NCI-H526 (cell line): ENCODE measurements at places on chromosomes 6 and 20.

- no peak for DNase-seq
Measured at GRCh38 chr20:38108986-38109541, 56.0 kb downstream of the TGM2 start.

DNA sequence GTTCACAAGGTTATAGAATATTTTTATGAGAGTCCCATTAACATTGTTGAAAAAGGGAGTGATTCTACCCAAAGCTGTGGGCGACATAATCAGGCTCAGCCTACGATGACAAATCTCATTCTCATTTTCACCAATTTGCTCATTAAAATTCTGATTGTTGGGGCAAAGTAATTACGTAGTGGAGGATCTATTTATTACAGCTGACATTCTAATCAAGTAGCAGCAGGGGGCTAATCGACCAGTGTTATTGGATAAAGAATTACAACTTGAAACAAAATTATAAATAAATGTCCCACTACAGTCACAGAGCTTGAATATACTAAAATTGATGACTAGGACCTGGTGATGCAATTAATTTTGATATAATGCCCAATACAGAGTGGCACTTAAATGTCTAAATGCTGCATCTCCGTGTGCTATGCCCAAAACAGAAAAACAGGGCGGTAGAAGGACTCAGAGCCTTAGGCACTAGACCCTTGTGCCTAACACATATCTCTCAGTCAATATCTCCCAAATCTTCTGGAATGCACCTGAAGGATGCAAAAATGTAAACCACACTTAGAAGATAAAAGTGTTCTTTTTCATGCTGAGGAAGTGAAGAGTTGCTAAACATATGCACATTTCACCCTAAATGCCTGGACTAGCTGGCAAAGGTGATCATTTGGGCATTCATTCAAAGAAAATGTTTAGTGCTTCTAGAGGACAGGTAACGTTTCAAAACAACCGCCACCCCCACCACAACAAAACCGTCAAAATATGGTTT lies 88.3 kb downstream of the CD24 start:
- DNase-seq: no peak

- DNase-seq: peak; percentile 23
Measured at GRCh38 chr6:106339334-106340029, 13.9 kb upstream of the ATG5 start.

- no peak for DNase-seq
Measured at GRCh38 chr6:65692109-65692508, 14.9 kb downstream of the EYS start.

DNA sequence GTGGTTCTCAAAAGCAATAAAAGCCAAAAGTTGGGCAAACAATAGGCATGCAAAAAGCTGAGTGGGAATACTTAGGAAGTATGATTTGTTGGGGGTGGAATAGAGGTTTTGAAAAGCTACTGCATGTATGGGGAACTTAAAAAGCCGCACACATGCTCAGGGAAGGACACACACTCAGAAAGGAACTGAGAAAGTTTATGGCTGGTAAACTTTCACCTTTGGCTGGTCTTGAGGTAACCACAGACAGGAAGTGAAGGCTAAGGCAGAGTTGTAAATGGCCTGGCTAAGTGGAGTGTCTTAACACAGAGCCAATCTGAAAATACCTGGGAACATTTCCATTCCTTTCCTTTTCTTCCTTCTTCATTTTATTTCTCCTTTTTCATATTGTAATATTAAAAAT lies 134.5 kb upstream of the EXOC2 start:
- DNase-seq: no peak

DNA sequence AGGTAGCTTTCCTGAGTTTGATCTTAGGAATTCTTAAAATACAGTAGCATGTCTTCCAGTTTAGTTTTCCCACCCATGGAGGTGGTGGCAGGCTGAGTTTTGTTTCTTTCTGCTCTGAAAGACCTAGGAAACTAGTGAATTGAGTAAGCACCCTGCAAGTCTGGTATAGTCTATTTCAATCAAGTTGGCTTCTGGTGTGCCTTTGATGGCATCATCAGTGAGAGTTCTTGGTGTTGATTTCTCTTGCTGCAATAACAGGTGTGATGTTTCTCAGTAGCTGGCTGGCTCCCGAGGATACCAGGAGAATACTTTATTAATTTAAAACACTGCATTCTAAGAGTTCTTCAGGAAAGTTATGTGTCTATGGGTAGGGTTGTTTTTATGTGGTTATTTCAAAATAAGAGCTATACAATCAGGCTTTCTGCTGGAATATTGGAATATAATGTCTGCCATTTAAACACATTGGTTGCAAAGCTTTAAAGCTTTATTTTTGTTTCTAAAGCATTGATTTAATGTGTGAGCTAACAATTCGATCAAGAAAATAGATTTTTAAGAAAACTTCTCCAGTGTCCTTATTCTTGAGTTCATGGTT lies 19.0 kb downstream of the VAPB start:
- DNase-seq: no peak

GRCh38 chr20:15913391-15914025 lies 659.7 kb downstream of the KIF16B start:
- no peak for DNase-seq

GRCh38 chr6:31293343-31293742 lies 21.5 kb upstream of the HLA-C start:
- DNase-seq: no peak

DNA sequence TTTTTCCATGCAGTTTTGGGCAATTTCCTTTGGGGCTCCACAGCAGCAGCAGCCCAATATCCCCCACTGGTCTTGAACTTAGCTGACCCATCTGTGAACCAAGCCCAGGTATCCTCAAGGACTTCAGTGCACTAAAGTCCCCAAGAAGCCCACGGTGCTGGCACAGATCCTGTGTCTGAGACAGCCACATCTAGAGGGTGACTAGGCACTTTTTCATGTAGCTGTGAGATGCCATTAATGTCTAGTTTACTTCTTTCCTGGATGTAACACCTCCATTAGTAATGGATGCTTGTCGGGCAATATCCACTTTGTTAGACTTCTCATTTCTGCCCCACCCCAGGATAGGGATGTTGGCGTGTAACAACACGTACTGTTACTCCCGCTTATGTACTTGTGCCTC lies 176.2 kb upstream of the PROKR2 start:
- no peak for DNase-seq

GRCh38 chr6:54541541-54541940 lies 233.3 kb downstream of the TINAG start:
- DNase-seq: no peak

- no peak for DNase-seq
Measured at GRCh38 chr20:31966991-31967655, 828 bp upstream of the XKR7 start.

DNA sequence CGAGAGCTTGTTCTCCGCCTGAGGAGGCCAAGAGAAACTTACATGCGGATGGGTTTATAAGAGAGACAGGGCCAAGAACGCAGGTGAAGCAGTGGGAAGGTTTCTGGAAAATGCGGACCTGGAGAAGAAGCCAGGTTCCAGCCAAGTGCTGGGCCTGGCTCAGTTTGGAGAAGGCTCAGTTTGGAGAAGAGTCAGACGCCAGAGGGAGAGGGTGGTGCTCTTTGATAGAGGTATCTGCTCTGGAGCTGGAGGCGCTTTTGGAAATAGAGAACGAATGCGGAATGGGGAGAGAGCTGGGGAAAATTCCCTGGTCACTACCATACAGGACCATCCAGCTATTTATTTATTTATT lies 753 bp downstream of the RSPH9 start:
- no peak for DNase-seq

DNA sequence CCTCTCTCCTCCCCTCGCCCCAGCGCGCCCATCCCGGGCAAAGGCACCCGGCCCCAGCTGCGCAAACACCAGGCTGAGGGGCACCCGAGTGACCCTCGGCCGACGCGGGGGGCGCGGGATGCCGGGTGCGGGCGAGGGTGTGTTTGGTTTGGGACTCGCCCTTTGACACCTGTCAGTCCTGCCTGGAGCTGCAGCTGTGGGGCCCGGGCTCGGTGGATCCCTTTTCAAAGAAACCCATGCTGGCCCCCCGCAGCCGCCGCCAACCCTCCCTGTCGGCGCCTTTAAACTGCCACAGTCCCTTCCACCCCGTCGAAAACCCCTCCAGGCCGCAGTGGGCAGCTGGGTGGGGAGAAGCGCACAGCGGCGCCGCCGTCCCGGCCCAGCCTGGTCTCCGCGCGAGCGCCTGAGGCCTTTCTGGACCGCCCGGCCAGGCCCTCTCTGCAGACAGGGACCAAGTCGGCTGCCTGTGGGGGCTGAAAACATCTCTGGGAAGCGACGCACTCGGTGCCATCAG lies 5.5 kb downstream of the FOXQ1 start:
- no peak for DNase-seq

DNA sequence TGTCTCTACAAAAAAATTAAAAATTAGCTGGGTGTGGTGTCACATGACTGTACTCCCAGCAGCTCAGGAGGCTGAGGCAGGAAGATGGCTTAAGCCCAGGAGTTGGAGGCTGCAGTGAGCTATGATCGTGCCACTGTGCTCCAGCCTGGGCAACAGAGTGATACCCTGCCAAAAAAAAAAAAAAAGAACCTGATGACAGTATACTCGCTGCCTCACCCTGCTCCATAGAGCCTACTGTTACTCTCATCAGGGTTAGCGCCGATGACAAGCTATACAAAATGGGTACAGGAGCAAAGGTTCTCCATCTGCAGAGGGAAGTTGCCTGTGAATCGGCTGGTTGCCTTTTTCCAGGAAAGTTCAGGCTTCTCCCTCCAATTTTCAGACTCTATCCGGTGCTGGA lies 53.4 kb downstream of the GMPR start:
- no peak for DNase-seq

DNA sequence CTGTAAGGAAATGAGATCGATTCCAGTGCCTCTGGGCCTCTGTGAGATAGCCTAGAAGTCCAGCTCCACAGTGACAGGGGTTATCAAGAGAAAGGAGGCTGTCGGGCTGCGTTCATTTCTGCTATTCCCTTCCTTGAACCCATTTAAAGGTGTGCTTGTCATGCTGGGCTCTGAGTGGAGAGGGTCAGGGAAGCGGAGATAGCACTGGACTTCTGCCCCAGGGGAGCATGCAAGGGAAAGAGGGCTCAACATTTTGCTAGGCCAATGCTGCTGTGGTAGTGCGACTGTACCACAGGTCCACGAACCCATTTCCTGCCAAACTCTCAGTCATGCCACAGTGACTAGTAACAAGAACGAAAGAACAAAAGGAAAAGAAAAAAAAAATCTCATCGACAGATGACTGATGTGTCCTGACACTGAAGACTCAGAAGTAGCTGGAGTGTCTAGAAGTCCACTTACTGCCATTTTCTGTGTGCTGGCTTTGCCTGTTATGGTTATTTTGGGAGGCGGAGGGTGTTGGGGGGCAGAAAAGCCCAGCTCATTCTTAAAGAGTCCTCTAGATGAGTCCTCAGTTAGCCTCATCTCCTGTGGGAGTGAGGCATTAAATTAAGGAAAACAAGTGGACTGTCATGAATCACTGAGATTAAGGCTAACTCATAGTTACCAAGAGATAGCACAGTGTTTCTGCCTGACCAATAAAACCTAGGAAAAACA lies 8.1 kb downstream of the NEDD9 start:
- DNase-seq: no peak

GRCh38 chr6:163419413-163420288 lies 5.1 kb downstream of the QKI start:
- DNase-seq: no peak

DNA sequence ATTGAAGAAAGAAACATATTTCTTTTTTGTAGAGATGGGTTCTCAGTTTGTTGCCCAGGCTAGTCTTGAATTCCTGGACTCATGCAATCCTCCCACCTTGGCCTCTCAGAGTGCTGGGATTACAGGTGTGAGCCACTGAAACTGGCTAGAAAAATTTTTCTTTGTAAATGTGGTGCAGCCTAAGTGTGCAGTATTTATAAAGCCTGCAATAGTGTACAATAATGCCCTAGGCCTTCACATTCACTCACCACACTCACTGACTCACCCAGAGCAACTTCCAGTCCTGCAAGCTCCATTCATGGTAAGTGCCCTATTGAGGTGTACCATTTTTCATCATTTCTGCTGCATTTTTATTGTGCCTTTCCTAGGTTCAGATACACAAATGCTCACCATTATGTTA lies 31.4 kb downstream of the NHSL1 start:
- no peak for DNase-seq

DNA sequence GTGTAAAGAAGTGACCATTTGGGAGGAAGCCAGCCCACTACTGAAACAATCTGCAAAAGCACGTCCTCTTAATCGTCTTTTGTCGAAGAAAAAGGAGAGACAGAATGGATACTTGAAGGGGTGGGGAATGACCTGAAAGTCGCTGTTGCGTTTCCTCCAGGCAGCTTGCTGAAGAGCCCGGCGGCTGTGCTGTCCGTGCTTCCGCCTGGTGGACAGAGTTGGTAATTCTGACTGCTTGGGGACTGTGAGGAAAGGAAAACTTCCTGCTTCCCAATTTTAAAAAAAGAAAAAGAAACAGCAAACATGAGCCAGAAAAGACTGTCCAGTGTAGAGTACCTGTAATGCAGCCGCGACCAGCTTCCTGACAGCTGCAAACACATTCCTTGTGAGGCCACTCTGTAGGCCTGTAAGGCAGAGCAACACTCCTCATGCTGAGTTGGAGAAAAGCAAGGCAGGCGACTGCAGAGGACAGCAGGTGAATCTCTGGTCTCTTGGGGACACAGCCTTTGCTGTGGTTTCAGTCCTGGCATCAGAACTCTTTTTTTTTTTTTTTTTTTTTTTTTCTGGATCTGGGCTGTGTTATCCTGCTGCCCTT lies 251.1 kb upstream of the TBX18 start:
- DNase-seq: peak; percentile 46

DNA sequence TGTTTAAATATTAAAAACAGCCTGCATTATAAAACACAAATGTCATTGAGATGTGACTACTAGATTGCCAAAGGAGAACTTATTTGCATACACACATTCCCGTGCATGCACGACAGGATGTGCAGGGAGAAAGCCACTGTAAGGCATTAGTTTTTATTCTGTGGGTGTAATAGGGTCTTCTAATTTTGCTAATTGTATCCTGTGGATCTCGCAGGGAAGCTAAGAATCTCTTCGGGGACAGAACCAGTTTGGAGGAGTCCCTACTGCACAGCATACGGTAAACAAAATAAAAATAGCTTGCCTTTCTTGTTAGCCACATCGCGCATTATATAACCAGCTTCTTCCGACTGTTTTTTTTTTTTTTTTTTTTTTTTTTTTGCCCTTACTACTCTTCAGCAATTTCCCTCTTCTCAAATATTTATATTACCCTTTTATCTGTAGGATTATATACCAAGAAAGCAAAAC lies 2.0 kb downstream of the ATXN1 start:
- peak; percentile 86 for DNase-seq

- DNase-seq: no peak
Measured at GRCh38 chr6:30834646-30835045, 49.7 kb upstream of the DDR1 start.

- no peak for DNase-seq
Measured at GRCh38 chr6:14190191-14190928, 72.8 kb downstream of the CD83 start.

- DNase-seq: peak; percentile 66
Measured at GRCh38 chr20:50317609-50318008, 127.0 kb downstream of the CEBPB start.

GRCh38 chr6:106495014-106495413 lies 134.3 kb downstream of the RTN4IP1 start:
- no peak for DNase-seq

DNA sequence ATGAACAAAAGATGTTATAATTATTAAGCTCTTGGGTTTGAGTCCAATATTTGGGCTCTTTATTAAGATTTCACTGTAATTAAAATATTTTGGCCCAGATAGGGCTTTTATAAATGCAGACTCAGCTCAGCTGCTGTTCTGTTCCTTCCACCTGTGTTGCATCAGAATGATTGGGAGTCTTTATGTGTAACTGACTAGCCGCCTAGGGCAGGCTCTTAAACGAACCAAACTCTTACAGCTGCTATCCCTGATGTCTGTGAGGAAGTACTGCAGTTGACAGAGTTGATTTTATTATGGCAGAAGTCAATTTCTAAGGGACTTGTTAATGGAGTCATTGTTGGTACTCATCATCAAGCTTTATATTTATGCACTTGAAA lies 144.7 kb downstream of the MYO6 start:
- DNase-seq: no peak
